ENCODE measurements at places on chromosomes 16 and 17.

GRCh38 chr17:32871746-32872145, 5.2 kb downstream of the MYO1D start:
- DNase-seq: no peak

GRCh38 chr17:55717898-55718735, 4.5 kb downstream of the TMEM100 start:
- peak; percentile 36 for DNase-seq

DNA sequence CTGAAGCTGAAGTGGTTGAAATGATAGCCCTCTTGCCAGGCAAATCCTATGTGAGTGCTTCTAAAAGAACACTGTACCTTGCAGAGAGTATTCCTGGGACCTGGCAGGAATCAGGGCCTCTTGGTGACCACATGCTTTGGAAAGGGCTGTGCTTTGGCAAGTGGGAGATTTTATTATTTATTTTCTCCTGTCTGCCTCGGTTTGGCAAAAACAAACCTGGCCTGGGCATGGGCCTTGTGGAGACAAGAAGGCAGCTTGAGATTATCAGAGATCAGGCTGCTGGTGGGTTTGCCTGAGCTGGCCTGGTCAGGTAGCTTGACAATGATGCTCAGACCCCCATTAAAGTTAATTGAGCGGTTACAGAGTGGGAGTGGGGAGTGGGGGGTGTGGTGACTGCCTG, 24.6 kb downstream of the ABCC1 start:
- DNase-seq: no peak

DNA sequence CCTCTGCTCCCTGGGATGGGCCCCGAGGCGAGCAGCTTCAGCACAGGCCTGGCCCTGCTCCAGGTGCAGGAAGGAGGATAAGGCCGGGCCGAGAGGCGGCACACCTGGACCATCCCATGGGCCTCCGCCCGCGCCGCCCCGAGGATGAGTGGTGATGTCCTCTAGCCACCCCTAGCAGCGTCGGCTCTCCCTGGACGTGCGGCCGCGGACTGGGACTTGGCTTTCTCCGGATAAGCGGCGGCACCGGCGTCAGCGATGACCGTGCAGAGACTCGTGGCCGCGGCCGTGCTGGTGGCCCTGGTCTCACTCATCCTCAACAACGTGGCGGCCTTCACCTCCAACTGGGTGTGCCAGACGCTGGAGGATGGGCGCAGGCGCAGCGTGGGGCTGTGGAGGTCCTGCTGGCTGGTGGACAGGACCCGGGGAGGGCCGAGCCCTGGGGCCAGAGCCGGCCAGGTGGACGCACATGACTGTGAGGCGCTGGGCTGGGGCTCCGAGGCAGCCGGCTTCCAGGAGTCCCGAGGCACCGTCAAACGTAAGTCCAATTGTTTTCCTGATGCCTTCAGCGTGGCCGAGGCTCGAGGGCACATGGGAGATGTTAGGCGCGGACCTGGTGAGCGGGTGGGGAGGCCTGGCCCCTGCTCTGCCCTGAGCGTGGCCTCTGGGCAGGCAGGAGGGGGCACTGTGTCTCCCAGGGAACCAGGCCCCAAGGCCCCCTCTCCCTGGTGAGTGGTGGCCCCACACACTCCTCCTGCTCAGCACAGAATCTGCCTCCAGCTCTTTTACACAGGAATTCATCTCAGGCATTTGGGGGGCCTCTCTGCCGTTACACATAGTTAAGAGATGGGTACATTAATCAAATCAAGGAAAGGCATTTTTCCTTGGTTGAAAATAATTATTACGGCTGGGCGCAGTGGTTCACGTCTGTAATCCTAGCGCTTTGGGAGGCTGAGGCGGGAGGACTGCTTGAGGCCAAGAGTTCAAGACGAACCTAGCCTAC, 855 bp downstream of the TMEM204 start:
- no peak for DNase-seq

- DNase-seq: no peak
Measured at GRCh38 chr17:13638855-13639458, 37.2 kb upstream of the HS3ST3A1 start.

DNA sequence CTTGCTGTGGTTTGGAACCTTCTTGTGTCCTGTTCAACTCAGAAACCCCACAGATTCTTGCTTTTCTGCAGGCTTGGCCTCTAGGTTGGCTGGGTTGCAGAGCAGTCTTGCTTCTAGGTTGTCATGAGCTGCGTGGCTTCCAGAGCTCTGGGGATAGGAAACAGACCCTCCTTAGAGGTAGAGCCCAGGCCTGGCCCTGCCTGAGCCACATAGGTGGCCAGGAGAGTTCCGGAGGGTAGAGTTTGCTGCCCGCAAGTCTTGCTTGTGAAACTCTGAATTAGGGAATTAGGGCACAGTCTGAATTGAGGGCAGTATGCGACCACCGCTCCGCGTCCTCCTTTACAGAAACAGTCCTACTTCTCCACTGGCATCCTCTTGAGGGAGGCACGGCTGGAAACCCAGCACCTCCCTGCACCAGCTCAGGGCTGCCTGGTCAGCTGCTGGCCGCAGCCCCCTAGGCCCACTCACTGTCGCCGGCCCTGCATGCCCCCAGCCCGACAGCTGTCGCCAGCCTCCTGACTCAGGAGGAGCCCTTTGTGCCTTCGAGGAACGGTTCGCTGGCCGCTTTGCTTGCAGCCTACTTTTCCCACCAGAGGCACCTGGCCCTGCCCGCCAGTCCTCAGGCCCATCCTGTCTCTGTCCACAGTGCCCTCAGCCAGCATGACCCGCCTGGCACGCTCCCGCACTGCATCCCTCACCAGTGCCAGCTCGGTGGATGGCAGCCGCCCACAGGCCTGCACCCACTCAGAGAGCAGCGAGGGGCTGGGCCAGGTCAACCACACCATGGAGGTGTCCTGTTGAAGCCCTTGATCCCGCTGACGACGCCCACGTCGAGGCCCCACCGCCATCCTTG, 4.3 kb upstream of the SETD6 start:
- no peak for DNase-seq

DNA sequence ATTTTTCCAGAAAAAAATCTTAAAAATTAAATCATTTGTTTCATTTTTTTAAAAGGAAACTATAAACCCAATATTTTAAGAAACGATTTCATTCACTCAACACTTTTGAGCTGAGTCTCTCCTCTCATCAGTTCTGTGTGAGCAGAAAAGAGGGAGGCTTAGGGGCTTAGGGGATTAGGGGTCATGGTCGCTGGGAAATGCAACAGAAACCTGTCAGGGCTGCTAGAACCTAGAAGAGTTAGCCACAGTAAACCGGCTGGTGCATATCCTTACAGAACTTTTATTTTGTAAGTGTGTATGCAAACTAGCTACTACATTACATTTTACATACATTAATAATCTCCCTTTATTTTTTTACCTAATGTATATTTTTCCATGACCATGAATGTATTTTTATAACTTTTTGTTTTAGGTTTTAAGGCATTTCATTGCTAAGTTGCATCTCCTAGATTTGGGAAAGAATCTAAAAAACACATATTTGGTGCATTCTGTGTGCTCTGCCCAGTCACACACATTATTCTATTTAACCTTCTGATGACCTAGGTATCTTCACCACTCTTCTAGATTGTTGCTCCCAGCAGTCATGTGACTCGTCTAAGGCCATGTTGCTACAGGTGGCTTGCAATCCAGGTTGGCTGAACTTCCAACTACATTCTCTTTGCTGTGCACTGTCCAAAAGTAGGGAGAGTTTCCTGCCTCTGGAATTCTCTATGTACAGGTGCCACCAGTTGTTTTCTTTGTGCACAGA, 24.4 kb downstream of the TBC1D3B start:
- DNase-seq: no peak

DNA sequence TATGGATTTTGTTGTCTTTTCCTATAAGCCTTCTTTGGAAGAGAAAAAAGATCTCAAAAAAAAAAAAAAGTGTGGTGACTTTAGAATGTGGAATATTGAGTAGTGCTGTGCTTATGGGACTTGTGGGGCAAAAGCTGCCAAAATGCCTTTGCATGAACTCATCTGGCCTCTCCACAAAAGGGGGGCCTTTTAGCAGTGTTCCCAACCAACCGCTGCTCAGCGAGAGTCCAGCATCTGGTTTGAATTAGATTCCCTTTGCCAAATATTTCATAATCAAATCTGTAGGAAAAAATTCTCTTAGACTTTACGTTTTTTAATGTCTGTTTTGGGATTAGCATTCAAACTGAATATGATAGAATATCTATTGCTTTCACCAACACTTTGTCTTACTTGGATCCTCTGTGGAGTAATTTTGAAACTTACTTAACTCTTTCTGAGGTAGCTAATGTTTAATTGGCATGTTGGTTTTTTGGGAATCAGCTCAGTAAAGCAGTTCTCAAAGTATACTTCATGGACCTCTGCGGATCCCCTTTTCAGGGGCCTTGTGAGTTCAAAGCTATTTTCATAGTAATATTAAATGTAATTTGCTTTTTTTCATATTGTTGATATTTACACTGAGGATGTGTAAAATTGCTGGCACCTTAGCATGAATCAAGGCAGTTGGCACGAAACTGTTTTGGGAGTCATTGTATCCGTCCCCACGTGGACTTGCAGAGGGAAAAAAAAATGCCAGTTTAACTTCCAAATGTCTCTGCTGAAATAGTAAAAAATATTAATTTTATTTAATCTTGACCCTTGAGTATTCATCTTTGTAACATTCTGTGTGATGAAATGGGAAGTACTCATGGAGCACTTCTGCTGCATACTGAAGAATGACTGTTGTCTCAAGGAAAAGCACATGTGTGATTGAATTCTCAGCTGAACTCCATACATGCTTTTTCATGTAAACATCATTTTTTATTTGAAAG, 34.7 kb upstream of the VPS4A start:
- no peak for DNase-seq

GRCh38 chr17:31114956-31115555, 20.3 kb downstream of the NF1 start:
- DNase-seq: no peak

DNA sequence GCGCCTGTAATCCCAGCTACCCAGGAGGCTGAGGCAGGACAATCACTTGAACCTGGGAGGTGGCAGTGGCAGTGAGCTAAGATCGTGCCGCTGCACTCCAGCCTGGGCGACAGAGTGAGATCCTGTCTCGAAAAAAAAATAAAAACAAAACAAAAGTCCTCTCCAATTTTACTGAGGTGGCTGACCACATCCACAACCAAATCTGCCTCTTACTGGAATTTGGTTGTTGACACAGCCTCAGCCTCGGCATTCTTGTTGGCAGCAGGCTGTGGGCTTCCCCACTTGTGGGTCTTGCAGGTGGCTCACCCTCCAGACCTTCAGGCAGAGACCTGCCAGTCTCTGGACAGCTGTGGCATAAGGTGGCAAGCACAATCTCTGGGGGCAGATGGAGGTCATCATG, 15.6 kb downstream of the B4GALNT2 start:
- no peak for DNase-seq

DNA sequence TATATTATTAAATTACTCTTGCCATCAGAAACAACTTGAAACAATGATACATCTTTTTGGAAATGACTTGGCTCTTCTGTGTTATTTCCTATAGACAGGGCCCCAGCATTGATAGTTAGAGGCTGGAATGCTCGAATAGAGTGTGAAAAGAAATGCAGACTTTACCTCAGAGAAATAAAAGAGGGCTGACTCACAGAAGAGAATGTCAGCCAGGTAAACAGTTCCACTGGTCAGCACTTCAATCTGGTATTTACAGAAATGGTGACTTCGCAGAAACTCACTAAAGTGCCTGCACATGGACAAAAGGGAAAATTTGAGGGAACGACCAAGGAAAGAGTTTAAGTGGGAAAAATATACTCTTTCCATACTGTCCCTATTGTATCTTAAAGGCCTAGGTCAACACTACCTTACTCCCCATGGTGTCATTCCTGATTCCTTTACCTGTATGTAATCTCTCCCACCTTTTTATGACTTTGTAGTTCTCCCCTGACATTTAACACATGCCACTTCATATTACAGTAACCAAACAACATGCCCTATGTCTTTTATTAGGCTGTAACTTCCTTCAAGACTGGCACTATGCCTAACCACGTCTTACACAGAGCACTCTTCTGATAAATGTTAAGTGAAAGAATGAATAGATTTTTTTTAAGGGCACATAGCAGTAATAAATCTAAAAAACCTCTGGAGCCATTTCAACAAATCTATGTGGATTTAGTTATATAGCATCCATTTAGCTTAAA, 36.7 kb downstream of the AKAP10 start:
- no peak for DNase-seq

- peak; percentile 96 for DNase-seq
Measured at GRCh38 chr16:2963723-2964474, at the start of gene KREMEN2. KREMEN2 (plus strand) TSS chr16:2964275; CDS start chr16:2964521, 246 bp downstream.

DNA sequence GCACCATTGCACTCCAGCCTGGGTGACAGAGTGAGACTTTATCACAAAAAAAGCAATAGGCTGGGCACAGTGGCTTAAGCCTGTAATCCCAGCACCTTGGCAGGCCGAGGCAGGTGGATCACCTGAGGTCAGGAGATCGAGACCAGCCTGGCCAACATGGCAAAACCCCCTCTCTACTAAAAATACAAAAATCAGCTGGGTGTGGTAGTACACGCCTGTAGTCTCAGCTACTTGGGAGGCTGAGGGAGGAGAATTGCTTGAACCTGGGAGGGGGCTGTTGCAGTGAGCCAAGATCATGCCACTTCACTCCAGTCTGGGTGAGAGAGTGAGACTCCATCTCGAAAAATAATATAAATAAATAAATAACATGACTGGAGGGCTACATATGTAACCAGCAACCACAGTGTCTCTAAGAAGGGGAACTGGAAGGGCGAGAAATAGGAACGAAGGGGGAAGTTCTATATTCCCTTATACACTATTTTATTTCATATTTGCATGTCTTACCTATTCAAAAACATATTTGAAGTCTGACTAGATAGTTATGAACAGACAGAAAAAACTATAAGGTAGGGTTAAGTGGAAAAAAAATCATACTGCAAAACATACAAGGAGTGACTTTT, 25.9 kb downstream of the MYH11 start:
- DNase-seq: no peak

GRCh38 chr17:77602062-77602746, 356.3 kb upstream of the TNRC6C start:
- DNase-seq: no peak

GRCh38 chr17:78925662-78926555, 722 bp upstream of the TIMP2 start:
- peak; percentile 41 for DNase-seq
